ENCODE measurements at places on chromosomes 4 and X.

GRCh38 chrX:118727686-118728339 lies 407 bp downstream of the IL13RA1 start:
- DNase-seq, result peak; percentile 7

GRCh38 chr4:6221851-6222760 lies 21.8 kb upstream of the JAKMIP1 start:
- DNase-seq, result peak; percentile 16

DNA sequence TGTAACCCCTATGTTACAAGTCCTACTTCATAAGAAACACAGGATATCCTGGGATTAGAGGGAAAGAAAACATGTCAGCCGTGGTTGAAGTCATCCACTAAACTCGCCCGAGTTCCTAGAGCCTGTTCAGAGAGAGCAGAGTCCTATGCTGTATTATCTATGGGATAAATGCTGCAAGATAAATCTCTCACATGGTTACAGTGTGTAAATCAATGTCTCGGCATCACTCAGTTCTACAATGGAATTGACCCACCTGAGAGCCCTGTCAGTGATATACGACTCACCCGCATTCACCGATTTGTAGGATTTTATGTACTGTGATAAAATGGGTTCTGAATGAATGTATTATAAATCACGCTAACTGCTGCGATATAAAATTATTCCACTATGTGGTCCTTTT lies 127.8 kb upstream of the ANXA3 start:
- no peak for DNase-seq

- no peak for DNase-seq
These were observed 482.3 kb downstream of the TRAM1L1 start for GRCh38 chr4:116603096-116603495.

GRCh38 chr4:130722361-130722760 lies 1626.4 kb downstream of the C4orf33 start:
- DNase-seq, result no peak

GRCh38 chr4:185536411-185536709 lies 1.1 kb upstream of the PDLIM3 start:
- DNase-seq, result no peak
